Stimulated activated CD8-positive, alpha-beta memory T cell treated with anti-CD3 and anti-CD28 coated beads, Interleukin-4, amount 100 ng/mL, for 1 hour (primary cell): ENCODE measurements at places on chromosomes 12 and 14.

DNA sequence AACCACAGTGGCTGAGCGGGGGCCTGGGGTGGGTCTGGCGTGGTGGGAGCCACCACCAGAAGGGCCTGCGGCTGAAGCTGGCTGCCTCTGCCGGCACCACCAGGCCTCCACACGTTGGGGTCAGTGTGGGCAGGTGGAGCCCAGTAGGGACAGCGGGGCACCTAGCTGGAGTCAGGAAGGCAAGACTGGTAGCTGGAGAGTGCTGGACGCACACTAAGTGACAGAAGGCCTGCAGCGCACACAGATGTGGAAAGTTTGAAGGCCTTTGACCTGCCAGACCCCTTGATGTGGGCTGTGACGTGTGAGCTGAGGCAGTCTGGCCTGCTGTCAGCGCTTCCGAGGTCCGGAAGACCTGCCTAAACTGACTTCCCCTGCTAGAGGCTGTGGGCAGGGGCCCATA lies 26.3 kb downstream of the RIN3 start:
- DNase-seq = no peak

DNA sequence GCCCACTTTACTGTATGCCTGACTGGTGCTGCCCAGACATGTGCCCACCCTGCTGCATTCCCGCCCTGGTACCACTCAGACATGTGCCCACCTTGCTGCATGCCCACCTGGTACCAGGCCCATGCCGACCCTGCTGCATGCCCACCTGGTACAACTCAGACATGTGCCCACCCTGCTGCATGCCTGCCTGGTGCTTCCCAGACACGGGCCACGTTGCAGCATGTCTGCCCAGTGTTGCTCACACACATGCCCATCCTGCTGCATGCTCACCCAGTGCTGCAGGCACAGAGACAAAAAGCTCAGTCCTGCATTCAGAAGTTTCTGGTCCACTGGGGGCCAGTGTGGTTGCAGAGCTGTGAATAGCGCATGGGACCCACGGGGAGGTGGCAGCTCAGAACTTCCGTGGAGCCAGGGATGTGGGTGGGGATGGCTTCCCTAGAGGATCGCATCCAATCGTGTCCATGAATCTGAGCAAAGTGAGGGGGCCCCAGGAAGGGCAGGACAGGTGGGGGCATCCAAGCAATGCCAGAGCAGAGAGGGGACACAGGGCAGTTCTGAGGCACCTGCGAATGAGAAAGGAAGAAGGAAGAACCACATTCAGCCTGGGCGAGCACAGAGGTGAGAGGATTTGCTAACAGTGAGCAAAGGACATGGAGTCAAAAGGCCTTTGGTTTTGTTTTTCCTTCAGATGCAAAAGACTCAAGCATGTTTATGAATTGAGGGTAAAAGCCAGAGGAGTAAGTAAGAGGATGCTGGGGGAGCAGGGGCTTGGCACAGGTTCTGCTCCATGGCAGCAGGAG lies 175.9 kb upstream of the C14orf180 start:
- no peak for DNase-seq

DNA sequence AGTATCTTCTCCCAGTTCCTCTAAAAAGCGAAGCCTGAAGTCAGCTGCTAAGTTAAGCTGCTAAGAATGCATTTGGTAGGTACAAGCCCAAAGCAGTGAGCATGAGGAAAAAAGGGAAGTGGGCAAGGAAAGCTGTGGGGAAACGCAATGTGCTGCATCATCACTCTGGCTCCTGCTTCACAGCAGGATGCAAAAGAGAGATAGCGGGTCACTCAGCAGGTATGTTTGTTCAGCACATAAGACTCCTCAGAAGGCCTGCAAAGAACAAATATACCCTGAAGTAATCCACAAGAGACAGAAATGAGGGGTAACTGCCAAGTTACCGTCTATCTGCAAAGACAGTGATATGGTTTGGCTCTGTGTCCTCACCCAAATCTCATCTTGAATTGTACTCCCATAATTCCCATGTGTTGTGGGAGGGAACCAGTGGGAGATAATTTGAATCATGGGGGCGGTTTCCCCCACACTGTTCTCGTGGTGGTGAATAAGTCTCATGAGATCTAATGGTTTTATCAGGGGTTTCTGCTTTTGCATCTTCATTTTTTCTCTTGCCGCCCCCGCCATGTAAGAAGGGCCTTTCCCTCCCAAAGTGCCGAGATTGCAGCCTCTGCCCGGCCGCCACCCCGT lies 127.4 kb upstream of the EGLN3 start:
- no peak for DNase-seq

DNA sequence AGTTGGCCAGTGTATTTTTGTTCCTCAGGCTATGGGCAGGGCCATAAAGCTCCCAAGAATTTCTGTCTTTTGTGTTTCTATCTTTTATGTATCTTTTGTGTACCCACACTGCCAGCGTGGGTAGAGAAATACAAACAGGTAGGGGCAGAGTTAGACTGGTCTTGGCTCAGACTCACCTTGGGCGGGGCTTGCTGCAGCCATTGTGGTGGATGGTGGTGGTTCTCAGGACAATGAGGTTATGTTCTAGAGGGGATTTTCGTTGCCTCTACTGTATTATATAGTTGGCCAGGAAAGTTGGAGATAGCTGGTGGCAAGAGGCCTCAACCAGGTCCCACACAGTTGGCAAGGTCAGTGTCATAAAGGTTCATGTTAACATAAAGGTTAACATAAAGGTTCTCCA lies 977.5 kb upstream of the LRFN5 start:
- DNase-seq = no peak

GRCh38 chr12:10283027-10283426 lies 24.6 kb upstream of the KLRD1 start:
- no peak for DNase-seq

- DNase-seq = no peak
Observed at GRCh38 chr12:62844915-62845314, 90.0 kb downstream of the PPM1H start.

DNA sequence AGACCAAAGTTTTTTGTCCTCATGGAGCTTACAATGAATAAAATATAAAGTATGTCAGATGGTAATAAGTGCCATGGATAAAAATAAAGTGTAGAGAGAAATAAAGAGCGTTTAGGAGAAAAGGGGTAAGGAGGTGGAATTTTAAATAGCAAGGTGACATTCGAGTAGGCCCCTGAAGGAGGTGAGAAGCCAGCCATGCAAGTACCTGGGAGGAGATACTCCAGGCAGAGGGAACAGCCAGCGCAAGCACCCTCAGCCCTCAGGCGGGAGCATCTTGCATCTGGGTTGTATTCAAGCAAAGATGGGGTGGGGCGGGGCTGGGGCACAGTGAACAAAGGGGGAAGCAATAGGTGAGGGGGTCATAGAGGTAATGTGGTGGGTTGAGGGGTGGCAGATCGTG lies 4.3 kb downstream of the TBC1D30 start:
- DNase-seq = no peak

DNA sequence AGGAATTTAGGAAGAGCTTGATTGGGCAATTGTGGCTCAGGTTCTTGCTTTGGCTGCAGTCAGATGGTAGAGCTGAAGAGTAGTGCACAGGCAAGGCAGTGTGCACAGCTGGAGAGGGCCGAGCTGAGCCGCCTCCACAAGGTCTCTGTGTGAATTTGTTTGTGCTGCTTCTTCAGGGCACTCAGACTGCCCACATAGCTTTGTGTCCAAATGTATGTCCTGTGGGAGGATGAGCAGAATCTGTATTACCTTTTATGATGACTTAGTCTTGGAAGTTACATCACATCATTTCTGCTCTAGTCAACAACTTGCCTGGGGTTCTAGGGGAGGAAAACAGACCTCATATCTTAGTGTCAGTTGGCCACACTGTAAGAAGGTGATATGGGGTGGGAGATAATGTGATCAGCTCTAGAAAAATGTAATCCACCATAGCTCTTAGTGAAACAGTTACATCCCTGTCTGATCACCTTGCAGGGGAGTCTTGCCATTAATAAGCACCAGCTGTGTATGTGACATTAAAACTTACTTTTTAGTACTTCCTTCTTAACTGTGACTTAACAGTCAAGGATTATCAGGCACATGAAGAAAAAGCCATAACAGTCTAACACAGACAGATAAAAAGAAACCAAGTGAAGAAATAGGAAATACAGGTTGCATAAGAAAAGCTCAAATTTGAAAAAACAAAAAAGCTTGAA lies 53.4 kb downstream of the RCOR1 start:
- DNase-seq = no peak

DNA sequence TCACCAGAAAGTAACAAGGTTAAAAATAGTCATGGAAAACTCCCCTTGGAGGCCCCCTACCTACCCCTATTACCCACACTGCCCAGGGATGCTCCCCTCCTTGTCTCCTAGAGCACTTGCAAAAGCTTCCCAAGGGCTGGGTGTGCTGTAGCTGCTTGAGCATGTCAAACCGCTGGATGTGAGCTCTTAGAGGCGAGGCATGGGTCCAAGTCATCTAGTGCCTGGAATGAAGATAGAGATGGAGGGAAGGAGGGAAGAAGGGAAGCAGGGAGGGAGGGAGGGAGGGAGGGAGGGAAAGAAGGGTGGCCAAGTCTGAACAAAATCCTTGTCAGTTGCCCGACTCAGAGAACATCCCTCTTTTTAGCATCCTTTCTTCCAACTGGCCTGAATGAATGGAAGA lies 43.1 kb downstream of the LTBP2 start:
- DNase-seq = no peak

DNA sequence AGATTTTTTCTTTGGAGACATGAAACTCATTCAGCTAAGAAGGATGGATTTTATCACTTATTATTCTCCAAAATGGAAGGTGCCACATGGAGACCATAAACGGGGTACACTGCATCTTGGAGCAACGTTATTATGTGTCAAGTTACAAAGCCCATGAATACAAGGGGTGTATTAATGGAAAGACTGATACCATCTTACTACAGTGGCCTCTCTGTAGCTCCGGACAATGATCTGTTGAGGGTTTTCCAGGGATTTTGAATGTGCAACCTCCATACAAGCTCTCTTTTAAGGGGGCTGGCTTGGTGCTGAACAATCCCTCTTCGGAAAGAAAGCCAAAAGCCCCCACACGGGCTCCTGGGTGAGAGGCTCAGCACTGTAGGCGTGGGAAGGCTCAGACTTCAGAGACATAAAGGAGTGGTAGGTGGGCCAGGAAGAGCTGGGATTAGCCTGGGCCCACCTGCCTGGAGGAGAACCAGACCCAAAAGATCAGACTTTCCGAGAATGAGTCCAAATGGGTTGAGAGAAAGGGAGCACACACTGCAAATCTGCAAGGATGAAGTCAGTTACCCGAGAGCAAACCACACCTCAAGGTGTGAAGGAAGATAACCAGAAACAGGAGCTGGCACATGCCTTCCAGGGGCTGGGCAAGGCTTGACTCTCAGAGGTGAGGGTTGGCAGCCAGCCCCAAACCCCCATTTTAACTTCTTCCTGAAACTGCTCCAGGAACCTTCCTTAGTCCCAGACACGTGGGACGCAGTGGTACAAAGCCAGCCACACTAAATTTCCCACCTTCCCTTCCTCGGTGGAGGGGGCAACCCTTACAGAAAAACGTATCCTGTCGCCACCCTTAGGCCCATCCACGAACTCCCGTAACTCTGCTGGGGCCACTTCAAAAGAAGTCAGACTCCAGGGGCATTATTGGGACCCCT lies 1.5 kb downstream of the VPS37B start:
- no peak for DNase-seq

DNA sequence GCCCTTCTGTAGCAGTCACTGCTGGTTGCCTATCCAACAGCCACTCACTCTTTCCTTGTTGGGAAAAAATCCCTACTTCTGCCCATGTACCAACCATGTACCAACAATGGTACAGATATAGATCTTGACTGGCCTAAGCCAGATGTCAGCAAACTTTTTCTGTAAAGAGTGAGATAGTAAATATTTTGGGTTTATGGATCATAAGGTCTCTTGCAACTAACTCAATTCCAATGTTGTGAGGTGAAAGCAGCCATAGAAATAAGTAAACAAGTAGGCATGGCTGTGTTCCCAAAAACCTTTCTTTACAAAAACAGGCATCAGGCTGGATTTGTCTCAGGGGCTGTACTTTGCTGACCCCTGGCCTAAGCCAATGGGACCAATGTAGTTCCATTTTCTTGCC lies 73.5 kb downstream of the ARMH4 start:
- no peak for DNase-seq

DNA sequence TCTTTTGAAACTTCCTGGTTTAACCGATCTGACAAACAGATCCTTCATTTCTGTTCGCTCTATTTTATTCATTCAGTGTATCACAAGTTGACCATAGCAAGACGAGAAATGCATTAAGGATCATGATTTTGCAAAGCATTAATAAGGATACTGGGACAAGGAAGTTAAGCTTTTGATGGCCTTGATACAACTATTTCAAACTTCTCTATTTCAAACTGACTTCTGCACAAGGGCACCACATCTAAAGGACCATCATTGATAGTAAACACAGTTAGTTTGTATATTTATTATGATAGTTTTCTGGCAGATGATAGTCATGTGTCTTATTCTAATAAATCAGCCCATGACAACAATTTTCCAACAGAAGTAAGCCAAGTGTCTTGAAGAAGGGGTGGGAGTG lies 25.8 kb upstream of the PLXNC1 start:
- no peak for DNase-seq

DNA sequence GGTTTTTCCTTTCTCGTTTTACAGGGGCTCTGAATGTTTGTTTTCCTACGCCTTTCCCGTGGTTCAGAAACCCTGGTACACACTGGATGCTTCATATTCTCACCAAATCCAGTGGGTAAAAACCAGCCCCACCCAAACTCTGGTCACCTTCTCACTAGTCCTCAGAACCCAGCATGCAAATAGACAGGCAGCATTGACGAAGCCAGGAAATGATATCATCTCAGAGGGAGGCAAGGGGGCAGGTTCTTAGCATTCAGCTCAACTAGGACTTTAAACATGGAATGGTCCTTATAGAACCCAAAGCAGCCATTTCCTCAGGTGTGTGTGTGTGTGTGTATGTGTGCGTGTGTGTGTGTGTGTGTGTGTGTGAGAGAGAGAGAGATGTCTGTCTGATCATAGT lies 142.0 kb downstream of the KCNK10 start:
- DNase-seq = no peak

DNA sequence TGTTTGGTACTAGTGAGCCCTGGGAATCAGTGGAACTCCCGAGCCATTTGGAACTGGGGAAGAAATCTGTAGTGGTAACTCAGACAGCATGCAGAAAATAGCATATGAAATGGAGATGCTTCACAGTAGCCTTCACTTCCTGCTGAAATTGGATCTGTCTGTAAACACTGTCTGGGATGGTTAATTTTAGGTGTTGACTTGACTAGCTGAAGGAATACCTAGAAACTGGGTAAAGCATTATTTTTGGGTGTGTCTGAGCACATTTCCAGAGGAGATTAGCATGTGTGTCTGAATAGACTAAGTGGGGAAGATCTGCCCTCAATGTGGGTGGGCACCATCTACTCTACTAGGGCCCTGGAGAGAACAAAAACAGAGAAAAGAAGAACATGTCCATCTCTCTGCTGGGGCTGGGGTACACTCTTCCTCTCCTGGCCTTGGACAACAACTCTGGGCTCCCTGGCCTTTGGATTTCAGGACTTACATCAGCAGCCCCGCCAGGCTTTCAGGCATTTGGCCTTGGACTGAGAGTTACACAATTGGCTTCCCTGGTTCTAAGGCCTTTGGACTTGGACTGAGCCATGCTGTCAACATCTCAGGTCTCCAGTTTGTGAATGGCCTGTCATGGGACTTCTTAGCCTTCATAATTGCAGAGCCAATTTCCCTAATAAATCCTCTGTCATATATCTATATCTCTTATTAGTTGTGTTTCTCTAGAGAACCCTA lies 14.0 kb upstream of the CRADD start:
- no peak for DNase-seq
